CD4-positive, alpha-beta T cell treated with Interleukin-6 at 100 ng/mL for 8 hours (primary cell): ENCODE measurements at places on chromosomes 5 and 9.

GRCh38 chr5:141084487-141084989, 9.9 kb upstream of the PCDHB2 start:
- peak; percentile 33 for DNase-seq

- DNase-seq = no peak
Observed at GRCh38 chr5:72453246-72453775, 53.9 kb downstream of the ZNF366 start.

- no peak for DNase-seq
Observed at GRCh38 chr9:27940535-27940934, 367.3 kb upstream of the C9orf72 start.

- no peak for DNase-seq
Observed at GRCh38 chr5:81825237-81825636, 74.3 kb upstream of the SSBP2 start.

- no peak for DNase-seq
Observed at GRCh38 chr5:134440201-134440755, 28.6 kb upstream of the CDKN2AIPNL start.

DNA sequence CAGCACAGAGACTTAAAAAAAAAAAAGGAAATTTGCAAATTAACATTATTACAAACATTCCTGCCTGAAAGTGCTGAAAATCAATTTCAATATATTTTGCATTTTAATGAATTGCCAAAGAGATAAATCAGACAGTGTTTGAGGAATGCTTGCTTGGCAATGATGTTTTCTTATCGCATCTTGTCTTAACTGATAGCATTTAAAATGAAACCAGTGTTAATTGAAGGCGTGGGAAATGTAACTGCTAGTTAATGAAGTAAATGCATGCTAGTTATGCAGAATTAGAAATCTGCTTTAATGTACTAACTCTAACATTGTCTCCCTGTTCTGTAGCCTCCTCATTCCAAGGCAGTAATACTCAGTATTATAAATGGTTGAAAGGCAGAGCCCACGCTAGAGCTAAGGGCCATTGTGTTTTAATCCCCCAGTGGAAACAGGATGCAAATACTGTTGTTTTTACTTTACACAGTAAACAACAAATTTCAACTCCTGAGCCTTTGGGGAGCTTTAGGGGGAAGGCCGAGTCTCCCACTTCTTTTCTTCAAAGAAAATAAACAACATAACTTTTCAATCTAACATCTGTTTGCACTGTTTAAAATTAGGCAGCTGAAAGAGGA, 586.9 kb downstream of the TLE4 start:
- no peak for DNase-seq

- DNase-seq = no peak
Observed at GRCh38 chr9:106590759-106591505, 272.0 kb upstream of the ZNF462 start.

DNA sequence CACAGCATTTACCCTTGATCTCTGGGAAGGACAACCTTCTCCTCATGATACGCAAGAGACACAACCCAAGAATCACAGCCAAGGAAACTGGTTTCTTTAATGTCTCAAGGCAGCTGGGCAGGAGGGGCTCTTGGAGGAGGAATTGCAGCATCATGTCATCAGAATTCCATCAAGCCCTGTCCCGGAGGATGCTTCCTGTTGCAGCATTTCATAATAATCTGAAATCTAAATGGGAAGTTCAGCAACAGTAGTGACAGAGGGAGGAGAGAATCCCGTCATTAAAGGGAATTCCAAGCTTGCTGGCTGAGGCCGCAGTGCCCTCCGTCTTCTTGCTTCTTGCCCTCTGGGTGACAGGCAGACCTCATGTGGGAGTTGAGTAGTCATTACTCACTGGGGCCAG, 192.7 kb downstream of the TENT4A start:
- no peak for DNase-seq

DNA sequence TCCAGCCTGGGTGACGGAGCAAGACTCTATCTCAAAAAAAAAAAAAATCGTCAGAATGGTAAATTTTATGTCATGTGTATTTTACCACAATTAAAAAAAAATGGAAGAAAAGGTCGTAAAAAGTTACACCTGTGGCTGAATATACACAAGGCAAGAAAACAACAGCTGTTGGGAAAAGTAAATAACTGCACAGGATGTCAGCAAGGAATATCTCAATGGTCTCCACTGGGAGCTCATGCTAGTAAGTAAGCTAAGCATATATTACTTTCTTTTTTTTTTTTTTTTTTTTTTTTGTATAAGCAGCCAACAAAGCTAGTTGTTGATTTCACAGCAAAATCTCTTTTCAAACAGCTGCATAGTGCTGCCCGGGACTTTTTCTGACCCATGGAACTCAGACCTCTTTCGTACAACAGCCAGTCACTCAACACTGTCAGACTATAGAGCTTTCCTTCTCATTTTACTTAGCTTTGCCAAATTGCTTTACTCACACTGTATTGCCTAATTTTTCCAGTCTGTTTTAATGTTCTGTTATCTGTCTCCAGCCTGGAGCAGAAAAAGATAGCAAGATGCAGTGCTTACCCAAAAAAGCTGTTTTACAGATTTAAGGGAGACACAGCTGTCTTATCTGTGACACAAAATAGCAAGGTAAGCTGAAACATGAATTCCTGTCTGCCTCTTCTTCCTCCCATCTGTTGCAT, 175.9 kb downstream of the ENC1 start:
- no peak for DNase-seq

DNA sequence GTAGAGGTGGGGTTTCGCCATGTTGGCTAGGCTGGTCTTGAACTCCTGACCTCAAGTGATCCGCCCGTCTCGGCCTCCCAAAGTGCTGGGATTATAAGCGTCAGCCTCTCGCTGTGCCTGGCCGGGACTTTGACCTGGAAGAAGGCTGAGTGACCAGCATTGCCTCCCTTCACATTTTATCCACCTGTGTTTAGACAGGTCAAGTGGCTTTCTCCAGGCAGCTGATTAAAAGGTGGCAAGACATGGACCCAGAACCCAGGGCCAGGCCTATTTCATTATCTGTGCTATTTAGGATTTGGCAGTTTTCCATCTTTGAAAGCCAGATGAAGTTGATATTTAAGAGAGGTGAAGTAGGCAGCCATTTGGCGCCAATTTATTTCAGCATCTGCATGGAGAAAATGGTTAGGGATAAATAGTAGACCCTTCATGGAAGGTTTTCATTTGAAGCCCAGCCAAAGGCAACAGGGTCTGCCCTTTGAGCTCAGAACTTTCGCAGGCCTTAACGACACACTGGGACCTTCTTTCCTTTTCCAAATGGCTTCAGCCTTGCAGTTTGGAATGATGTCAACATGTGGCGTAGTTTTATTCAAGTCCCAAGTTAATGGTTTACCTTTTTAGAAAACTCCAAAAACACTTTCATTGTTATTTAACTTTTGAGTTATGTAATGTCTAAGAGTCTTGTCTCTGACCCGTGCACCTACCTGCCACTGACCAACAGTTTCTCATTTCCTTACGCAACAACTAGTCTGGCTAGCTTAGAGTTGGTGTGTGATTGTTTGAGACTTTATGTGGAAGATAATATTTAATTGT, 8.4 kb downstream of the DAPK1 start:
- DNase-seq = no peak
